ENCODE measurements at places on chromosomes 11 and 22.
A peak's percentile ranks its signal among the peaks of the same experiment; 100 is the strongest.

GRCh38 chr22:36818010-36818642 lies 1.3 kb upstream of the PVALB start:
- DNase-seq, result no peak

DNA sequence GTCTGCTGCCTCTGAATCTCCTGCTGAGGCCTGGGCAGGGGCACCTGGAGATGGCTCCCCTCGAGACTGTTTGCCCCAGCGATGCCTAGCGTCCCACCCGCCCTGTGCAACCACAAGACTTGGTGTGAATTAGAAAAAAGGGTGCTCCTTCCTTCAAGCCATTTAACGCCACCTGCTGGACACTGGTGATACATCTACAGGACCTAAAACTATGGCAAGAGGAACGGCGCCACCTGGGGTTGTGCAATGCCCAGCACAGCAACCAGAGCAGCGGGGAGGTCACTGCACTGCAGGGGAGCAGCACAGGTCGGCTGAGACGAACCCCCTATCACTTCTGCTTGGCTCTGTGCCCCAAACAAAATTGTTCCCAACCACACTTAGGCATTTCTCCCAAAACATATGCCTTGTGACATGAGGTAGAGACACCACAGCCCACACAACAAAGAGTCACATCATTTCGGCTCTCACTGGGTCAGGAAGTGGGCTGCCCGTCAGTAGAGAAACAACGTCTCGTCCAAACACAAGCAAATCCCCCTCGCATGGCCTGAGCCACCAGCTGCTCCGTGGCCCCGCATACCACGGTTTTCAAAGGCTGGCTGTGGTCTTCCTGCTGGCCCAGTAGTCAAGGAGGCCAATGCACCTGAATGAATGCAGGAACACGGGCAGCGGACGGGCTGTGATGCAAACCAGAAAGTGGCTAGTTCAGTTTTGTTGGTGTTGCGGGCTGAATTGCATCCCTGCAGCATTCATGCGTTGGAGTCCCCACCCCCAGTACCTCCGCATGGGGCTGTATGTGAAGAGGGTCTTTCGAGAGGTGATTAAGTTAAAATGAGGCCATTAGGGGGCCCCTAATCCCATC lies 171.9 kb downstream of the SHANK2 start:
- peak; percentile 48 for DNase-seq

DNA sequence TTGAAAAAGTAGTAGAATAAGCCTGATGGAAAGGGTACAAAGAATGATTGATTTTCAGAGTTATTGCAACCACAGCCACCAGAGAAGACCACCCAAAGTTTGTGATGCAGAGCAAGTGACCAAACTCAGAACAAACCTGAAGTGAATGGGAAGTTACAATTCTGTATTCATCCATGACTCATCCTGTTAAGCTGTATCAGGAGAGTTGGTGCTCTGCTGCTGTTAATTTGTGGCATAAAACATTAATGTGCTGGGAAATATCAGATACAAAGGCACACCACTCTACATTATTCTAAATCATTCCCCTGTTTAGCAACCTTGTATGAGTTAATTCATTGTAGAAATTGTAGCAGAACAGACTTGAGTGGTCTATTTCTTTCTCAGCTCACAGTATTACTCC lies 19.6 kb upstream of the PDGFD start:
- DNase-seq, result no peak

- no peak for DNase-seq
These were observed 96.1 kb downstream of the MICAL2 start for GRCh38 chr11:12206529-12206928.

DNA sequence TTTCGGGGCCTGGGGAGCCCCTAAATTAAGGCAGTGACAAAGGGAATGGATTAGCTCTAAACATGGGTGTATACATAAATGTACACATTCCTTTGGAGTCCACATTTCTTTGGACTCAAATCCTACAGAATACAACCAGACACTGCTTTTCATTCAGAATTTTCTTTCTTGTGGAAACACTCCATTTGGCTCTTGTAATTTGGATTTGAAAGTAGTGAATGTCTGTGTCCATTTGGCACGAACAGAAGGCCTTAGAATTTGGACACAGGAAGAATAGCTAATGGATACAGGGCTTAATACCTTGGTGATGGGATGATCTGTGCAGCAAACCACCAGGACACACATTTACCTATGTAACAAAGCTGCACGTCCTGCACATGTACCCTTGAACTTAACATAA lies 399.5 kb downstream of the NELL1 start:
- DNase-seq, result no peak

GRCh38 chr11:84136926-84137325 lies 850.8 kb upstream of the CCDC90B start:
- DNase-seq, result no peak

- DNase-seq, result no peak
These were observed 7.6 kb downstream of the VPS37C start for GRCh38 chr11:61153593-61154095.

DNA sequence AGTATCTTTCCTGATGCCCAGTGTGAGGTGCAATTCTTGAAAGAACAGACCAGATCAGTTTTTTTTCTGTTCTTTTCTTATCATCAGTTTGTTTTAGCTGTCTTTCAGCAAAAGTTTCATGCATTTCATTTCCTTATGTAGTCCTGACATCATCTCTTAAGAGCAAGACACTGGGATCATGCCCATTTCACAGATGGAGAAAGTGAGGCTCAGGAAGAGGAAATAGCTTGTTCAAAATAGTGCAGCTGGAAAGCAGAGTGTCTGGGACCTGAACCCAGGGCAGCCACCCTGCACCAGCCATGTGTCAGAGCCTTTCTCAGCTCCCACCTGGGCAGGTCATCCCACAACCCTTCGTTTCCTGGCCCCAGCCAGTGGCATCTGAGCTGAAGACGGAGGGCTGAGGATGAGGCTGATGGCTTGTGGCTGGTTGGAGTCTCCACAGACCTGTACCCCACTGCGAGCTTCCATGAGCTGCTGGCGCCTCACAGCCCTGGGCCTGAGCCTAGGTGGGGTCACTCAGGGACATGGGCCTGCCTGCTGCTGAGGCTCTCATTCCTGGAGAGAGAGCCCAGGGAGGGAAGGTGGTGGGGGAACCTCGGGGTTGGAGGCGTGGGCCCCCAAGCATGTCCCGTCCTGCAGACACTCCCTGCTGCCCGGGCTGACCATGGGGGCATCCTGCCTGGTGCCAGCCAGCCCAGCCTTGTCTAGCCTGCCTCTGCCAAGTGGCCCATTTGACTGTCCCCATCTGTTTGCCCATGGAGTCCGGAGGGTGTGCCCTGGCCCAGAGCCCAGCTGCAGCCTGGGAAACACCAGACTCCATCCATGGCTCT lies 61.8 kb downstream of the SMIM38 start:
- no peak for DNase-seq

GRCh38 chr22:29268511-29269229 lies 602 bp downstream of the EWSR1 start:
- DNase-seq, result peak; percentile 49

GRCh38 chr11:94678901-94679300 lies 89.3 kb upstream of the AMOTL1 start:
- DNase-seq, result no peak

GRCh38 chr11:26820739-26821138 lies 98.9 kb upstream of the SLC5A12 start:
- no peak for DNase-seq

DNA sequence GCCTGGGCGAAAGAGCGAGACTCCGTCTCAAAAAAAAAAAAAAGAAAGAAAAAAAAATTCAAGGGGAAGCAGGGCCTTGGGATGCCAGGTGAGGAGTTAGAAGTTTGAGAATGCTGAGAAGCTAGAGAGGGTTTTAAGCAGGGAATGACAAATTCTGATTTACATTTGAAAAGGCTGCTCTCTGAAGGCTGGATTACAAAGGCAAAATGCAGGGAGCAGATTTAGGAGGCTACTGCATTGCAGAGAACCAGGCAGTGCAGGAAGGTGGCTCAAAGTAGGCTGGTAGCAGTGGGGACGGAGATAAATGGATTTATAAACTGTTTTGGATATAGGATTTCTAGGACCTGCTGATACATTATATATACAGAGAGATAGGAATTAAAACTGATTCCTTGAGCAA lies 66.6 kb downstream of the KCNC1 start:
- no peak for DNase-seq

GRCh38 chr11:123760894-123761293 lies 6.6 kb upstream of the OR6X1 start:
- DNase-seq, result no peak

DNA sequence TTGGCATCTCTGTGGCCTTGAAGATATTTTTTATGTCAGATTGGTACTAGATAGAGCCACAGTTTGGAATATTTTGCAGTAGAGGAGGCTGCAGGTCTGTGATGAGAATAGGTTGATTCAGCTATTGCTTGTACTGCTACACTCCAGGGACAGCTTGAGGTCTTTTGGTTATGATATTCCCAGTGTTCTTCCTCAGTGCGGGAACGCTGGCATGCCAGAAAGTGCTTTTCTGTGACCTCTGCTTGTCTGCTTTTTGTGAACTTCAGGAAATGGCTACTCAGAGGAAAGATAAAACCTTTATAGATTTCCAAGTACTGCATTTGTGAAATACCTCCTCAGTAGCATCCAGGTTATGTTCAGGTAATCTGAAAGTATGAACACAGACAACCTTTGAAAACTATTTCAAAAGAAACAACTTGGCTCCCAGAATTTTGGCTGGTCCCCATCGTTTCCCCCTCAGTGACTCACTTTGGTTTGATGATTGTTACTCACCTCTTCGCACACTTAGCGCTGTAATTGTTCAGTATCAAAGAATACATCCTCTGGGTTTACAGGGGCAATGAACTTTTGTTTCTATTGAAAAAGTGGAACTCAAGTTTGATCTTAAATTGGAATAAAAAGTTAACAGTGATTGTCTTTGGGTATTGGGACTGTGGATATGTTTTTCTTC lies 191.4 kb downstream of the HIPK3 start:
- DNase-seq, result no peak

All from stimulated activated CD4-positive, alpha-beta T cell treated with anti-CD3 and anti-CD28 coated beads, Interleukin-4, amount 100 ng/mL, for 24 hours (primary cell).